Thoracic aorta (tissue), 2 donors: ENCODE measurements at places on chromosomes 7 and 10.

- no peak overlapping the region for H3K27ac ChIP-seq
- DNase-seq = no peak
- H3K36me3 ChIP-seq = no peaks in the 10 kb centered on the region
- H3K27me3 ChIP-seq = no peaks in the 10 kb centered on the region
Measured at GRCh38 chr7:108328174-108328651, 128.0 kb downstream of the NRCAM start.

GRCh38 chr10:117663750-117664149 is 121.2 kb downstream of the EMX2 start:
- H3K27me3 ChIP-seq = no peaks in the 10 kb centered on the region
- no peak overlapping the region for H3K4me3 ChIP-seq
- no peaks in the 10 kb centered on the region for H3K36me3 ChIP-seq
- no peak overlapping the region for H3K27ac ChIP-seq
- H3K4me1 ChIP-seq = no peaks in the 10 kb centered on the region

GRCh38 chr7:116071629-116072028 is 41.1 kb upstream of the TFEC start:
- no peaks in the 10 kb centered on the region for H3K27me3 ChIP-seq
- no peak overlapping the region for H3K4me3 ChIP-seq
- no peaks in the 10 kb centered on the region for H3K4me1 ChIP-seq
- H3K27ac ChIP-seq = no peak overlapping the region
- no peak for DNase-seq

GRCh38 chr10:116952729-116953128 is 52.3 kb downstream of the SHTN1 start:
- H3K36me3 ChIP-seq = no peaks in the 10 kb centered on the region
- H3K27ac ChIP-seq = no peak overlapping the region
- no peak overlapping the region for H3K4me3 ChIP-seq

- DNase-seq = no peak
- no peak overlapping the region for H3K4me3 ChIP-seq
- H3K27me3 ChIP-seq = no peaks in the 10 kb centered on the region
- no peaks in the 10 kb centered on the region for H3K4me1 ChIP-seq
- H3K27ac ChIP-seq = no peak overlapping the region
- no peaks in the 10 kb centered on the region for H3K36me3 ChIP-seq
Measured at GRCh38 chr7:117230276-117231046, 92.4 kb downstream of the WNT2 start.

- no peak overlapping the region for H3K27ac ChIP-seq
- H3K36me3 ChIP-seq = no peaks in the 10 kb centered on the region
- H3K4me3 ChIP-seq = no peak overlapping the region
- H3K27me3 ChIP-seq = no peaks in the 10 kb centered on the region
- no peaks in the 10 kb centered on the region for H3K4me1 ChIP-seq
Measured at GRCh38 chr7:141202535-141202934, 128.7 kb downstream of the TMEM178B start.

DNA sequence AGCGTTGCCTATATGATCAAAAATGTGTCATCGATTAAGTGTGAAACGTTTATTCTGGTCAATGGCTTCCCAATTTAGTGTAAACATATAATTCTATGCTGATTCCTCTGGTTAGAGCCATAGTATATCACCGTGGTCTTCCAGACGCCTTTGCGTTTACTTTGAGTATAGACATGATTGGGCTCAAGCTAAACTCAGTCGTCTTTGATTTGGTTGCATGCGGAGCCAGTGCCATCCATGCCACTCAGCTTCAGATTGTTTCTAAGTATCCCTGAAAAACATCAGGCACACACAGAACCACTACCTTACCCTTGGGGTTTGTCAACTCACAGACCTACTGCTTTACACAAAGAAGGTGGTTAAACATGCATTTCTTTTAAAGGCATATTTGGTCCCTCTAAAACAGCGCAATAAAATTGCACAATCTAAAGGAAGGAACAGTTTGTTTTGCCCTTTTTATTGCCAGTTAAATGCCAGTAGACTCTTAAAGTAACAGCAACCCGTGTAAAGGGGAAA is 273.6 kb upstream of the KLF6 start:
- peak overlapping the region; percentile 85 for H3K27ac ChIP-seq
- H3K36me3 ChIP-seq = no peaks in the 10 kb centered on the region
- H3K4me3 ChIP-seq = peak overlapping the region; percentile 59
- no peak for DNase-seq

GRCh38 chr7:30526163-30526562 is 21.5 kb upstream of the GGCT start:
- H3K27ac ChIP-seq = no peak overlapping the region
- H3K36me3 ChIP-seq = no peaks in the 10 kb centered on the region
- no peaks in the 10 kb centered on the region for H3K4me1 ChIP-seq
- no peaks in the 10 kb centered on the region for H3K27me3 ChIP-seq
- H3K4me3 ChIP-seq = no peak overlapping the region

- no peak overlapping the region for H3K4me3 ChIP-seq
- H3K27me3 ChIP-seq = no peaks in the 10 kb centered on the region
- H3K4me1 ChIP-seq = no peaks in the 10 kb centered on the region
Measured at GRCh38 chr10:82438277-82438676, 563.3 kb downstream of the NRG3 start.

GRCh38 chr7:99944497-99945070 is 15.2 kb upstream of the GJC3 start:
- no peak overlapping the region for H3K27ac ChIP-seq
- H3K36me3 ChIP-seq = no peaks in the 10 kb centered on the region
- no peak for DNase-seq
- H3K27me3 ChIP-seq = no peaks in the 10 kb centered on the region

DNA sequence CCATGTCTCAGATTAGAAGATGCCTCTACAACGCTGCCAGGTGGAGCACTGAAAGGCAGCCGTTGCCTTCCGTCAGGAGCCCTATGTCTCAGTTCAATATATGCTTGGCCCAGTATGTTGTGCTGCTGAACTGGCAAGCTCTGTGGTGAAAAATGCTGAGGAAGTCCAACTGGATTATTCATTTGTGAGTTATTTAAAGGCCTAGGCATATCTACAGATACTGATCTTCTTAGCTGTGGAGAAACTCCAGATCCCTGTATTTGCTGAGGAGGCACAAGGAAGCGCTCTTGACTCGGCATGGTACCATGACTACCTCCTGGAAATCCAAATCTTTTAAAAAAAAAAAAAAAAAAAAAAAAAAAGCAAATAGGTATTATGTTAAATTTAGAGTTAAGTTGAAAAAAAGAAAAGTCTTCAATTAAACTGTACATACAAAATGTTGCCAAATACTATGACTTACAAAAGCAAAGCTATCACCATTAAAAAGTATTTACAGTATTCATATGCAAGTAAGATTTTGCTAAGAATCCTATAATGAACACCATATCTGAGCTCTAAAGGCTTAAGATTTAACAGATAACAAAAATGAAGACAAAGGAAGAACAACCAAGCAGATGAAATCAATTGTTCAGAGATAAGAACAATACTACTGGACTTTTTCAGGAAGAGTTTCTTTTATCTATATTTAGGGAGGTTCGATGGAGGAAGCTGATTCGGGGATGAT is 152.4 kb downstream of the GALNT11 start:
- H3K4me1 ChIP-seq = no peaks in the 10 kb centered on the region
- no peaks in the 10 kb centered on the region for H3K27me3 ChIP-seq
- H3K36me3 ChIP-seq = peaks cover 51% of the 10 kb centered on the region
- no peak overlapping the region for H3K27ac ChIP-seq
- H3K4me3 ChIP-seq = no peak overlapping the region

- no peak overlapping the region for H3K27ac ChIP-seq
- H3K36me3 ChIP-seq = peaks cover 6% of the 10 kb centered on the region
- no peak for DNase-seq
- no peak overlapping the region for H3K4me3 ChIP-seq
Measured at GRCh38 chr7:32481176-32481575, 9.0 kb downstream of the LSM5 start.

DNA sequence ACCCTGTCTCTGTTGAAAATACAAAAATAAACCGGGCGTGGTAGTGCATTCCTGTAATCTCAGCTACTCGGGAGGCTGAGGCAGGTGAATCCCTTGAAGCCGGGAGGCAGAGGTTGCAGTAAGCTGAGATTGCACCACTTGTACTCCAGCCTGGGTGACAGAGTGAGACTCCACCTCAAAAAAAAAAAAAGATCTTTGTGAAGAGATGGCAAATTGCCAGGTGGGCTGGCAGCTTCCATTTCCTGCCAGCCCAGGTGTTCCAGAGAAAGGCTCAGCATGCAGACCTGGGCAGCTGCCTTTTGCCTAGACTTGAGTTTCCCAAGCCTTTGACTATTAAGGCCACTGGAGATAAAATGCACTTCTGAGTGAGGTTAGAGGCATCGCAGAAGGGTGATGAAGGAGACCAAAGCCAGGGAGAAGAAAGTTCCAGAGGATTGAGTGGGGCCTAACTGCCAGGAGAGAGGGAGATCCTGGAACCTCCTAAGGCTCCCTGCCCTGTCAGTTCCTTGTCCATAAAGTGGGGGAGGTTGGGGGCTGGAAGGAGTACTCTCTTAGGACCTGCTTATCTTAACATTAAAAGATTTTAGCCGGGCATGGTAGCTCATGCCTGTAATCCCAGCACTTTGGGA is 10.0 kb upstream of the DDIT4 start:
- DNase-seq = no peak
- no peaks in the 10 kb centered on the region for H3K27me3 ChIP-seq
- H3K4me1 ChIP-seq = peaks cover 17% of the 10 kb centered on the region
- no peak overlapping the region for H3K4me3 ChIP-seq
- no peak overlapping the region for H3K27ac ChIP-seq
- H3K36me3 ChIP-seq = no peaks in the 10 kb centered on the region

DNA sequence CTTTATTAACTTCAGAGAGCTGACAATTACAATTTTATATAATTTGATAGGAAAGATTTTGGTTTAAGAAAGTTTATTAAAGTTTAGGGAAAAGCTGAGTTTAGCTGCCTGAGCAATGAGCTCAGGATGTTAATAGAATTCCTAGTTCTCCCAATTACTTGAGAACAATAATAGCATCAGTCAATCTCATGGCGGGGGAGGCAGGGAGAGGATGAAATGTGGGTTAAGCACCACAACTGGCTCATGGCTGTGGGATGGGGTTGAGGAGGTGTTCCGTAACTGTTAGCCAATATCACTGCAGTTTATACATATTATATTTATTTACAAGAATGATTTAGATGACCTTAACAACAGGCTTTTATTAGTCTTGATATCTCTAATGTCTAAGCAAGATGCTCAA is 266.9 kb upstream of the IMMP2L start:
- no peak for DNase-seq
- H3K4me1 ChIP-seq = peaks cover 10% of the 10 kb centered on the region
- no peaks in the 10 kb centered on the region for H3K36me3 ChIP-seq
- no peaks in the 10 kb centered on the region for H3K27me3 ChIP-seq
- H3K27ac ChIP-seq = no peak overlapping the region
- no peak overlapping the region for H3K4me3 ChIP-seq

- no peaks in the 10 kb centered on the region for H3K4me1 ChIP-seq
- H3K36me3 ChIP-seq = no peaks in the 10 kb centered on the region
- H3K27ac ChIP-seq = no peak overlapping the region
- no peak overlapping the region for H3K4me3 ChIP-seq
- no peak for DNase-seq
Measured at GRCh38 chr10:129277841-129278240, 189.2 kb upstream of the MGMT start.

- H3K27ac ChIP-seq = peak overlapping the region; percentile 95
- H3K36me3 ChIP-seq = peaks cover 7% of the 10 kb centered on the region
- H3K4me1 ChIP-seq = peaks cover 35% of the 10 kb centered on the region
- no peak for DNase-seq
- H3K27me3 ChIP-seq = no peaks in the 10 kb centered on the region
- peak overlapping the region; percentile 100 for H3K4me3 ChIP-seq
Measured at GRCh38 chr7:516606-517456, 2.8 kb downstream of the PDGFA start.

GRCh38 chr7:55484834-55485233 is 87.5 kb downstream of the VOPP1 start:
- H3K4me1 ChIP-seq = no peaks in the 10 kb centered on the region
- H3K36me3 ChIP-seq = peaks cover 10% of the 10 kb centered on the region
- no peak overlapping the region for H3K4me3 ChIP-seq
- DNase-seq = no peak
- no peak overlapping the region for H3K27ac ChIP-seq
- no peaks in the 10 kb centered on the region for H3K27me3 ChIP-seq

DNA sequence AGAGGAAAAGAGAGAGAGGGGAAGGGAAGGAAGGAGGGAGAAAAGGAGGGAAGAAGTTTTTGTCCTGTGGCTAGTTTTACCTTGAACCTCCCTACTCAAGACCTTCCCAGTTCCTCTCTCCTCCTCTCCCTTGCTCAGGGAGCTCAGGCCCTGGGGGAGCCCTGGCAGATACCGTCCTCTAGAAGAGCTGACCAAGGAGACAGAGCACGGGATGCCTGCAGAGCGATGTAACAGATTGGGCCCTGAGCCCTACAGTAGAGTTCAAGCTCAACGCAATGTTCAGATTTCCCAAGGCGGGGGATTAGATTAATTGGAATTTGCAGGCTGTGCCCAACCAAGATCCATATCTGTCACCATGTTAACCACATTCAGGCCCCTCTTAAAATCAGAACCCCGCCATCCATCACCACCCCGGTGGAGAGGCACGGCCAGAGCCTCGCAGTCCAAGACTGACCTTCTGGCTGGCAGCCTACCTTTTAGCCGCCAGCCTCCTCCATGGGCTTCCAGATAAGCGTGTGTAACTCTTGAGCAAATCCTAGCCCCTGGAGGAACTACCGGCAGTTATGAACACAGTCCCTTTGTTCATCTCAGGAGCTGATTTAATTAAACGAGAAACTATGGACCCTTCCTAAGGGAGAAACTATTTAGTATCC is 70.6 kb downstream of the KCNMA1 start:
- DNase-seq = no peak
- H3K27ac ChIP-seq = peak overlapping the region; percentile 16
- H3K27me3 ChIP-seq = no peaks in the 10 kb centered on the region
- peaks cover 52% of the 10 kb centered on the region for H3K4me1 ChIP-seq

- H3K27me3 ChIP-seq = no peaks in the 10 kb centered on the region
- no peaks in the 10 kb centered on the region for H3K4me1 ChIP-seq
- H3K27ac ChIP-seq = no peak overlapping the region
- H3K4me3 ChIP-seq = no peak overlapping the region
- DNase-seq = no peak
- no peaks in the 10 kb centered on the region for H3K36me3 ChIP-seq
Measured at GRCh38 chr10:19169041-19169440, 120.4 kb downstream of the MALRD1 start.

- H3K27ac ChIP-seq = no peak overlapping the region
- DNase-seq = no peak
- no peaks in the 10 kb centered on the region for H3K36me3 ChIP-seq
- no peak overlapping the region for H3K4me3 ChIP-seq
- peaks cover 28% of the 10 kb centered on the region for H3K4me1 ChIP-seq
Measured at GRCh38 chr7:38195804-38196595, 18.0 kb downstream of the STARD3NL start.

DNA sequence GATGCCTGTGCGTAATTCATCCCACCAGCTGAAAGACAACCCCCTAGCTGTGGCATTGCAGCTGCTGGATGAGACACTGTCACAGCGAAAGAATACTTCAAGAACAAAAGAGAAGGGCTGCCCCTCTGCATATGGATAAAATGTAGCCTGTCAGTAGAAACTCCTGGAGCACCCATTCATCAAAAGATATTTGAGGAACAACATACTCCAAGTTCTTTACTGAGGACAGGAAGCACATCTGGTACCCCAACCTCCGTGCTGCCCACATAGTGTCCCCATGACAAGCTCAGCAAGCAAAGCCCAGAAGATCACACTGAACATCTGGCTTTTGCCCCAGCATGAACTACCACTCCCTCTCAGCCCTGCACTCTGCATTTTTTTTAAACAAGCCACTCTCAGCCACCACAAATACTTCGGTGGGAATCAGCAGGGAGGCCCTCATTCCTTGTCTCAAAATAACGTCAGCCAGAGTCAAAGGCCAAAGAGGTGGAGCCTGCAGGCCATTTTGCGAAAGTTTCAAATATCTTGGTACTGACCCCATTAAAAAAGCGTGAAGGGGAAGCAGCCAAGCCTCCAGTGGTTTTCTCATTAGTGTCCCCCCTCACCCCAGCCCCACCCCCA is 1.7 kb downstream of the CREB3L2 start:
- no peaks in the 10 kb centered on the region for H3K36me3 ChIP-seq
- H3K27ac ChIP-seq = peak overlapping the region; percentile 96
- H3K4me1 ChIP-seq = peaks cover 39% of the 10 kb centered on the region
- H3K27me3 ChIP-seq = no peaks in the 10 kb centered on the region
